ENCODE measurements at places on chromosomes 16 and 17. TPM values are rescaled to one million over a fixed set of nuclear protein-coding genes. Genes with fewer than 3 reads are reported as not detected.

DNA sequence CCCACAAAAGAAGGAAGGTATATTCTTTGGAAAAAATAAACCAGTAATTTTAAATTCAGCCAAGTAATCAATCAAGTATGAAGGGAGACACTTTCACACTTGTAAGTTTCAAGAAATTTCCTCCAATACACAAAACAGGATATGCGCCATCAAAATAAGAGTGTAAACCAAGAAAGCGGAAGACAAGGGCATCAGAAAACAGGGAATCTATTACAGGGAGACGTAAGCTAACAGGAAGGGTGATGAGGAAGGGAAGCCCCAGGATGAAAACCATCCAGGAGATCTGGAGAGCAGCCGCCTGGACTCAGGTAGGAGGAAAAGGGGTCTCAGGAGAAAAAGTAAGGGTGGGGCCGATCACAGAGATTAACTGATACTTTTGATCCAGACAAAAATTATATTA lies 31.8 kb upstream of the PITPNM3 start:
- DNase-seq = no peak

GRCh38 chr16:88287219-88287618 lies 95.5 kb upstream of the ZNF469 start:
- no peak for DNase-seq

DNA sequence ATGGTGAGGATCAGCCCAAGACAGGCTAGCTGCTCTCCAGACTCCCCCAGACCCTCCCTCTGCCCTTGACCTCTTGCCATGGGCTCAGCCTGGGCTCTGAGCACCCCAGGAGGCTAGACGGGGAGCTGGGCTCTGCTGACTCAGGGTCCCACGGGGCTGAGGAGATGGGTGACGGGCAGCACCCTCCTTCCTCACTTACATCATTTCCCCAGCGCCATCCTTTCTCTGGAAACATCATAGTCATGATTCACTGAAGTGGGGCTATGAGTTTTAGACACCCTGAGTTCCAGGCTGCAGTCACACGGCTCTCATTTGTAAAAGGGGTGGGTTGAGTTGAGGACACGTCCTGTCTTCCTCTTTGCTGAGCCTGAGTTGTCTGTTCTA lies 3.0 kb upstream of the ITGAX start:
- DNase-seq = no peak

DNA sequence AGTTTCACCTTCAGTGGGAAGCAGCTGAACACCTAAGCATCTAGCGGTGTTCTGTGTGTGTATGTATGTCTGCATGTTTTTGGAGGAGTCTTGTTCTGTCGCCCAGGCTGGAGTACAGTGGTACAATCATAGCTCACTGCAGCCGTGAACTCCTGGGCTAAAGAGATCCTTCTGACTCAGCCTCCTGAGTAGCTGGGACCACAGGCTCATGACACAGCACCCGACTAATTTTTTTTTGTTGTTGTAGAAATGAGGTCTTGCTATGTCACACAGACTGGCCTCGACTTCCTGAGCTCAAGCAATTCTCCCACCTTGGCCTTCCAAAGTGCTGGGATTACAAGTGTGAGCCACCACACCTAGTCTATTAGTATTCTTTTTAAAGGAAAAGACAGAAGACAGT lies 30.2 kb upstream of the FAAP100 start:
- no peak for DNase-seq

- no peak for DNase-seq
Measured at GRCh38 chr17:80545499-80545826, 825 bp downstream of the RPTOR start.

DNA sequence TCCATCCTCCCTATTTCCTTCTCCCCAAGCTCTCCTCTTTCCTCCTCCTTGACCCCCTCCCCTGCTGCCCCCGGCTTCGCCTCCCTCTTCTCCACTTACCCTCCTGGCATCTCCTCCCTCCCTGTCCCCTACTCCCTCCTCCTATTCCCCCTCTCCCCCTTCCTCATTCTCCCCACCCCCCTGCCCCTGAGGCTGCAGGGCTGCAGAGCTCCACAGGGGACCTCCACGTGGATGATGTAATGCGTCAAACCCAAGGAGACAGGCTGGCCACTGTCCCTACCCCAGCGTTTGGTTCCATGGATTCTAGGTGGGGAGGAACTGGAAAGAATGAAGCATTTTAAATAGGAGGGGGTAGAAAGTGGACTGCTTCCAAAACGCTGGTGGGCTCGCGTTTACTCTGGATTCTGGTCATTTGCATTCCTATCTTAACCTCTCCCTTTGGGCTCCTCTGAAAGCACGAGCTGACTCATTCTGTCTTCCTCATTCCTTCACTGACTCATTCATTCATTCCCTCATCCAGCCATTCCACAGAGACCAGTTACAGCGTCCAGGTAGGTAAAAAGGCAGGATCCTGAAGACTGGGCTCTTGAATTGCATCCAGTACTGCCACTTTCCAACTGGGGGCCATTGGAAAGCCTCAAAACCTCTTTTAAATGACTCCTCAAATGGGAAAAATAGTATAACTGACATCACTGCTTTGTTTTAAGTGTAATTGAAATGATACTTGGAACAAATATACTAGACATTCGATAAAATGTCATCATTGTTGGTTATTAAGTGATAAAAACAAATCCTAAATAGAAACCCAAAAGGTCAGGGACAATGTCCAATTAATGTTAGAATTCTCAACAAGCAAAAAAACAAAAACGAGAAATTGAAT lies 943 bp upstream of the COTL1 start:
- DNase-seq = no peak

FA2H gene
- not detected for total RNA-seq

- no peak for DNase-seq
Measured at GRCh38 chr17:31802502-31802901, 56.5 kb downstream of the COPRS start.

DNA sequence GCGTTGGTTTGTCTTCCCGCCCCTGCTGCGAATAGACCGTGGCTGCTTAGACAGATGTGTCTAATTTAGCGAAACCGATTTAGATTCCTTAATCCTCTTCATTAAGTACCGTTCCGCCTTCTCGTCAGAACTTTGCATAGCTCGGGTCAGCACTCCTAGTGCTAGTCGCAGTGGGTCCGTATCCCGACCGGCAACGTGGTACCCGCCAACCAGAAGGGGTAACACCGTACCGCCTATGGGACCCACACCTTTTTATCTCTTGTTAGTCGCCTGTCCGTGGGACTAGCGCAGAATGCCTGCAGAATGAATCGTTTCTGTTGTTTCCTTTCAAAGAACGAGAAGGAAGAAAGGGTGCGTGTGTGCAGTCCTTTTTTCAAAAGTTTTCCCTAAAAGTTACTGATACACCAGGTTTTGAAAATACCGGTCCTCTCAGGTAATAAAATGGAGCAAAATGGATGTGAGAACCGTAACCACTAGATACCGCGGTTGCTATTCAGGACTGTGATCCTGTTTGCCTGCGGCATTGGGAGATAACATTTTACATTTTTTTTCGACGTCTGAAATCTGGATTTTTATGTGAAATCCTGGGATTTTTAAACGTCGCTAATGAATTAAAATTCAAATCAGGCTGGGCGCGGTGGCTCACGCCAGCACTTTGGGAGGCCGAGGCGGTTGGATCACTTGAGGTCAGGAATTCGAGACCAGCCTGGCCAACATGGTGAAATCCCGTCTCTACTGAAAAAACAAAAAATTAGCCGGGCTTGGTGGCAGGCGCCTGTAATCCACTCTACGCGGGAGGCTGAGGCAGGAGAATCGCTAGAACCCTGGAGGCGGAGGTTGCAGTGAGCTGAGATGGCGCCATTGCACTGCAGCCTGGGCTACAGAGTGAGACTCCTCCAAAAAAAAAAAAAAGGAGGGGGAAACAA lies 998 bp upstream of the SRSF1 start:
- DNase-seq = no peak

LITAFD gene
- total RNA-seq = not detected

TEKT1 gene
- total RNA-seq = not detected
